Adipose tissue (tissue), 3 donors: ENCODE measurements at places on chromosomes 1 and 21. TPM values are rescaled to one million over a fixed set of nuclear protein-coding genes. Genes with fewer than 3 reads are reported as not detected.

The CAP1 gene
- polyA plus RNA-seq, result 192 TPM

The PRPF38B gene
- 22.9 TPM for polyA plus RNA-seq

The TGFB2 gene
- polyA plus RNA-seq, result 0.67 TPM

The CFHR3 gene
- polyA plus RNA-seq, result 0.45 TPM

The SERPINC1 gene
- 0.09 TPM for polyA plus RNA-seq

The ILDR2 gene
- 0.11 TPM for polyA plus RNA-seq

The GUCA2B gene
- polyA plus RNA-seq, result 1.1 TPM

The BCAN gene
- 0.56 TPM for polyA plus RNA-seq

The SPRR2E gene
- 2.0 TPM for polyA plus RNA-seq

The ADCY10 gene
- 0.18 TPM for polyA plus RNA-seq

The LRRC8B gene
- 1.5 TPM for polyA plus RNA-seq

The PIGV gene
- 8.4 TPM for polyA plus RNA-seq

The RO60 gene
- 11.8 TPM for polyA plus RNA-seq
